ENCODE measurements at places on chromosomes 7 and 10.

DNA sequence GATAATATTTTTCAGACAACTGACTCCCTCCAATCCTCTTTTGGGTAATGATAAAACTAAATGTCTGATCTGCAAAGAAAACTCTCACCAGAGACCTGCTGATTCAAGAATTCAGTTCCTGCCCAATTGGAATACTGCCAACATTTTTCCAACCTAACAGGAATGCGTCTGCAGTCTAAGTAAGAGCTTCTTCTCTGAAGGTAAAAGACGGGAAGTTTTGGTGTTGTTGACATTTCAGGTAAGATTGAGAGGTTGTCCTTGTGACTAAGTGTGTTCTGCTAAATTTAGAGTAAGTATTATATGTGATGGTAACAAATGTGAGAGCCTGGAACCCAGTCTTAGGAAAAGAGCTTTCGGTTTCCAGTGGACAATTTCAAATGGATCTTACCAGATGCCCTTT lies 17.6 kb downstream of the IFIT5 start:
- no peak for DNase-seq

DNA sequence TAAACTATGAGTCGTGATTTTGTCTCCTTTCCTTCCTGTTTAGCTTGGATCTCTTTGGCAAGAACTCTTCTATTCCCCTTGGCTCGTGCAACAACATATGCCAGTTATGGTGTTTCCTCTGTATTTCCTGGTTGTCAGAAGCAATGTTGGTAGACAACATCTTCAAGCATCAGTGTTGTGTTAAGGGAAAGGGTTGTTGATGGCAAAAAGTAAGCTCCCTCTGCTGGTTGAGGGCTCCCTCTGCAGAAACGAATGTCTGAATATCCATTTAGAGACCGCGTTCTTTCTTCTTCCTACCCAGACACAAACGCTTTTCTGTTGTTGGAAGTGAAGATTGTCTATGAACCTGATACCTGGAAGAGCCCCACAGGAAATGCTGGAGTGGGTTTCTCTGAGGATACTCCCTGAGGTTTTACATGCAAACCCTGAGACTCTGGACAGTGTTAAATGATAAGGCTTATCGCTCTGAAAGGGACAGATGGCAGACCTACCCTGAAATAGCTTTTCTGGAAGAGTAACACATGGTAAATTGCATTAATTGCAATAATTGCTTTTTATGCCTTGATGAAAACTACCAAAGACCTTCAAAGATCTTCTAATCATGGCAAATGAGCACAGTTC lies 23.5 kb upstream of the C1QL3 start:
- no peak for DNase-seq

DNA sequence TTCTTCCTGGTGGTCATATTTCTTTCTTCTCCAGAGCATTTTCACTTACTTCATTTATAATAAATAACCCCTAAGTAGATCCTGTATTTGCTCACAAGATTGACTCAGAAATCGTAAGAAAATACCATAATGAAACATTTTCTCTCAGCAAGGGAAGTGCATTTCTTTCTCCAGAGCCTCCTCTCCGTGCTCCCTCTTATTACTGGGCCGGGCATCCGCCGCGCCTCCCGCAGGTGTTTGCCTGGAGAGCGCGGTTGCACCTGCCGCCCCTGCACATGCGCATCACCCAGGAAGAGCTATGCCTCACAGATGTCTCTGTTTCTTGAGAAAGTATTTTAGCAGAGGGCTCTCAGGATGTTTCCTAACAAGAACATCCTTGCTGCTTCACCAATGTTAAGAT lies 509.2 kb downstream of the TCERG1L start:
- no peak for DNase-seq

DNA sequence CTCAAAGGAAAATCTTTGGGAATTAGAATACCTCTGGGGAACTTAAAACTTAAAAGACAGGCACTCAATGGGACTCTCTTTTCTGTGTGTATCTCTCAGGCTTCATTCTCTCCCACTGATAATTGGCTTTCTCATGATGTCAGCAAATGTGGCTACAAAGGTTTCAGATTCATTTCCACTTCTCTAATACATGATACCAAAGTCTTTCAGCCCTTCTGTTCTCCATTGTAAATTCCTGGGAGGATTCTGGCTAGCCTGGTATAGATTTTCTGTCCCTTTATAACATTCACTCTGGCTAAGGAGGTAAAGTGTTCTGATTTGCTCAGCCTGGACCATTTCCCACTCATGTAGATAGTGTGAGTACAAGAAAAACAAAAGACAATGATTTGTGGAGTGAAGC lies 606.2 kb downstream of the PCDH15 start:
- no peak for DNase-seq

GRCh38 chr7:130356876-130357611 lies 12.4 kb downstream of the CPA5 start:
- no peak for DNase-seq

DNA sequence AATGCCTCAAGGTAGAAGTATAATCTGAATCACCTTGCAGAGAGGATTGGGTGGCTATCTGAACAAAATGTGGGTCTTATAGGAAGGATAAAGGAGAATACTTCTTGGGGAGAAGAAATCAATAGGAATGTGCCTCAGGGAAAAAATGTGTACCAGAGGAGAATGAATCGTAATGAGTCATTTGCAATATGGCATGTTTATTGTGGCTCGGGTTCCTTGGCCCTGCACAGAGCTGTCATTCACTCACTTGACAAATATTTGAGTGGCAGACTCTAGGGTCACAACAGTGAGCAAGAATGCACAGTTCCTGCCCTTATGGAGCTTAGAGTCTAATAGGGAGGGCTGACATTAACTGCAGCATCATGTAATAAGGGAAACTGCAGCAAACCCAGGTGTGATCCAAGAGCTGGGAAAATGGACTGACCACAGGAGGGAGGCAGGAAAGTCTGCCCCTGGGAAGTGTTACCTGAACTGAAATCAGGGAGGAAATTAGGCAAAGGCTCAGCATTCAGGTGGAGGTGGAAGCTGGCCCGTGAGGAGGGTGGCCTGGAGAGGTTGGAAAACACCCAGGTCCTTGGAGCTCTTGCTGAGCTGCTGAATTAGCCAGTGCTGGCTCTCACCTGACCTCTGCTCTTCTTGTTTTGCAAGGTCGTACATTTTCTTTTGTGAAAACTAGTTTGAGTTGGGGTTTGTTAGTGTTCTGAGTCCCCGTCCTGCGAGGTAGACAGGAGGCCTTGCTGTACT lies 203.9 kb downstream of the FRMD4A start:
- no peak for DNase-seq

- DNase-seq: no peak
Measured at GRCh38 chr7:95716357-95717122, 55.8 kb upstream of the DYNC1I1 start.

- DNase-seq: no peak
Measured at GRCh38 chr7:7867846-7868571, 100.6 kb upstream of the GLCCI1 start.

DNA sequence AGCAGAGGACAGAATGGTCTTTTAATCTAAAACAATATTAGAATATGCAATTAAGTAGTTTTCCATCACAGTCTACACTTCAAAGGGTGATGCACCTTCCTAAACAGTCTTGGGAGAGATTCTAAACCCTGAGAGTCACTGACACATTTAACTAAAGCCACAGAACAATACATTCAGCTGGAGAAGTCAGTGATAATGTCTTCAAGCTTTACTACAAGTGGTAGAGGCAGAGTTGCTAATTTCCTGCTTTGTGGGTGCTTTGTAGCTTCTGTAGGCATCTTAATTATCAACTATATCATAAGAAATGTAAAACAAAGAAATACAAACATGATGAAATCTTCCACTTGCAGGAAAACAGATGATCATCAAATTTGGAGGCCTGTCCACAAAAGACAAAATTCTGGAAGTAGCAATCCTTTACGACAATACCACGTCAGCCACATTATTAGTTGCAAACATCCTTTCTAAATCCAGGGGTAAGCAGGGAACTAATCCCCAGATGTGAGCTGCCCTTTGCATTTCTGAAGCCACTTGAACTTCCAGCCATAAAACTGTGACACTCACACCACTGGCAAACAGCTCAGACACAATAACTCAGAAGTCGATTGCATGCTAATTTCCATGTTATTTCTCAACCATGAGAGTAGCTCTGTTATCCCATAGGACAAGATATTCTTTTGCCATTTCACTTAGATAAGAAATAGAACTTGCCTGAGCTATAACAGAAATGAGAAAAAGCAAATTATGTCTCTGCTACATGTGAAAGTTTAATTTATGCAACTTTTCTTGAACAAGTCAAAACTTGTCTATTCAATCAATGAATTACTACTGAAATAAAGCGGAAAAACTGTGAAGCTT lies 212.2 kb downstream of the FAM107B start:
- DNase-seq: no peak

Measured in stimulated activated naive B cell treated with anti-CD40 and anti-IgM and Interleukin-4, amounts not matched to agents 10 μg/mL and 1 μg/mL and 100 μg/mL, for 72 hours (primary cell).